ENCODE measurements at places on chromosomes 3 and 15.

DNA sequence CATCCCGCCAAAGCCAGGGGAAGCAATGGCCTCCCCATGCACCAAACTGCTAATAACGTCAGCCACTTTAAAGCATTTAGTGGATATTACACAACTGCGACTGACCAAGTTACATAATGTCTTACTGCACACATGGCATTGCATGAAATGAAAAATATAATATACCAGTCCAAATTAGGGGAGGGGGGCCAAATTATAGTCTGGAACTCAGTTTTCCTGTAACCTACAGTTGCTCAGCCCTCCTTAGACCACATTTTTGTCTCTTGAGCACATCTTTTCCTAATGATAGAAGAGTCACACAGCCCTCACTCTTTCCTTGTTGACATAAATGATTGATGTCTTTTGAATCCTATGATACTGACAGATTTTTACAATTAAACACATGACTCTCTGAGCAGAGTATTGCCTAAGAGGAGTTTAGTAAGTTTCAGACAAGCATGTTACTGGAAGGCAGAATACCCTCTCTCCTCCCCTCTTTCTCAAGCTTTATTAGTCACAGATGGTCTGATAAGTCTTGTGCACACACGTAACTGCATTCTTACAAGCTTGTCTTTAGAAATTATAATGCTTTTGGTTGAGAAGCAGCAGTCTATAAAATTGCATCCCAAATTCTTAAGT is 1.1 kb upstream of the PLD1 start:
- DNase-seq: no peak

GRCh38 chr3:193702967-193703366 is 110.0 kb downstream of the OPA1 start:
- no peak for DNase-seq

GRCh38 chr15:31214864-31215489 is 111.7 kb upstream of the KLF13 start:
- no peak for DNase-seq

DNA sequence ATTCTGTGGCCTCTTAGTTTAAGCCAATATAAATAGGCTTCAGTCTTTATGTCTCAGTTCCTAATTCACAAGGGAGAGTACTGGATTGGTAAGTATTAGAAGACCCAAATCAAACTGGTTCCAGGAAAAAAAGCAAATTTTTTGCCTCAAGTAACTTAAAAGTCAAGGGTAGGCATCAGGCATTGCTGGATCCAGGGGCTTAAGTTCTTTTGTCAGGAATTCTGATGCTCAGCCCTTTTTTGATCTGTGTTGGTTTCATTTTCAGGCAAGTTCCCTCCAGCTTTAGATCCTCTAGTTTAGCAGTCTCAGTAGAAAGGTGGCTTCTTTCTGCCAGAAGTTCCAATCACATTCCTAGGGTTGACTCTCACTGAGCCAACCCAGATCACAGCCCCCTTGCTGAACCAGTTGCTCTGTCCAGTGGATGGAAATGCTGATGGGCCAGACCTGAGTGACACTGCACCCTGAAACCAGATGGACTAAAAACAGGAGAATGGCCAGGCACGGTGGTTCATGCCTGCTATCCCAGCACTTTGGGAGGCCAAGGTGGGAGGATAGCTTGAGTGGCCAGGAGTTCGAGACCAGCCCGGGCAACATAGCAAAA is 253.5 kb downstream of the SHQ1 start:
- no peak for DNase-seq

DNA sequence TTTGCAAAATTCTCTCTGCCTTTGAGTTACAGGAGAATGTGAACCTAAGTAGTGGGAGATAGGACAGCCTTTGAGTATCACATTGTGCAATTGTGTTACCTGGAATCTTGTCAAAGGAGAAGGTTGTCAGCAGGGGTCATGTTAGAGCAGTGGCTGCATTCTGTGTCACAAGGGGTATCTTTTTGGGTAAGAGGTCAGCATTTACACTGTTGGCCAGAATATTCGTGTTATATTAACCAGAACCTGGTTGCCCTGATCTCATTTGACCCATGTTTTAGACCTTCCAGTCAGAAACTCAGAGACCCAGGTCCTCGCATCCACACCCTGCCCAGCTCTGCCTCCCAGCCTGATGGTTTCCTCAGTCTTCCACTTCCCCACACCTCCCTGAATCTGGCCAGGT is 27.3 kb downstream of the HDC start:
- DNase-seq: no peak

- DNase-seq: no peak
Observed at GRCh38 chr3:99172736-99173657, 271.5 kb upstream of the DCBLD2 start.

GRCh38 chr3:69391554-69391953 is 5.7 kb upstream of the FRMD4B start:
- no peak for DNase-seq

- DNase-seq: no peak
Observed at GRCh38 chr15:39494462-39494861, 86.4 kb upstream of the THBS1 start.

DNA sequence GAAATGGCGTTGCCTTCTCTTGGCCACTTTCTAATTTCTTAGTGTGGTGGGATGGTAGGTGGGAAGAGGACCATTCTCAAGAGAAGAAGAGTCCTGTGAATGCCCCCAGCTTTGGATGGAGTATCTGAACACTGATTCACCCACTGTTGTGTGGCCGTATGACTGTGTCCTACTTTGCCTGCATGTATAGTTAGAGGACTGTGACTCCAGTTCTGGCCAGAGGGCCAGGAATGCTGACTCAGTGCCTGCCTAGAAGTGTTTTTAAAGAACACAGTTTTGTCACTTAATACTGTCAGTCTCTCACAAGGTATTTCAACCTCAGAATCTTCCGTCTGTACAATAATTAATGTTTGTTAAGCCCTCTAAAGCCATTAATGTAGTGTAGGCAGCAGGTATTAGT is 2.1 kb downstream of the SEC61A1 start:
- no peak for DNase-seq

DNA sequence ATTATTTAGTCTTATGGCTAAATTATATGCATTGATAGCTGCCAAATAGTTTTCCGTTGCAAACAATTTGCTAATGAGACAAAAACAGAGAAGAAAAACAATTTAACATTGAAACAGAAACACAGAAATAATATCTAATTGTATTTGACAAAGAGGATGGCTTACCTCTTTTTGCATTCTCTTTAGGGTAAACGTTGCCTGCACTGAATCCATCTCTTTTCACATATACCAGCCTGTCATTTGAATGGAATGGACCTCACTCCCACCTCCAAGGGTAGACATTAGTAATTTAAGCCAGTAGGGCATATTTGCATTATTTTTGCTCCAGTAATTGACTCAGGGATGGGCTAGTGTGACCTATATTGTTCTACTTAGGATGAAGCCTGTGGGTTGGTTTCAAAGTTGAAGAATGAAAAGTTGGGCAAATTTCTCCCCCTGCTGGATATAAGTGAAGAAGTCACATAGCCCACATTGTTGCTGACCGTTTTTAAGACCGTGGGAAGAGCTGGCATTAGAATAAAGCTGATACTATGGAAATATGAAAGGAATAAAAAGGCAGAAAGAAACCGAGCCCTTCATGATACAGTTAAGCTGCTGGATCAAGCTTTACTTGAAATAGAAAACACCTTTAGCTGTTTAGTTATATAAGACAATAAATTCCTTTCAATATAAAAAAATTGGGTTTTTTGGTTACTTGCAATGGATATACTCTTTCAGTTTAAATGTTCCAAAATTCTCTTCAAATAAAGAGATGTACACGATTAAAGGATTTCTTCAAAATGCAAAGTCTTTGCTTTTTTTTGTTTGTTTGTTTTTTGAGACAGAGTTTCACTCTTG is 26.9 kb downstream of the PIERCE2 start:
- DNase-seq: no peak

DNA sequence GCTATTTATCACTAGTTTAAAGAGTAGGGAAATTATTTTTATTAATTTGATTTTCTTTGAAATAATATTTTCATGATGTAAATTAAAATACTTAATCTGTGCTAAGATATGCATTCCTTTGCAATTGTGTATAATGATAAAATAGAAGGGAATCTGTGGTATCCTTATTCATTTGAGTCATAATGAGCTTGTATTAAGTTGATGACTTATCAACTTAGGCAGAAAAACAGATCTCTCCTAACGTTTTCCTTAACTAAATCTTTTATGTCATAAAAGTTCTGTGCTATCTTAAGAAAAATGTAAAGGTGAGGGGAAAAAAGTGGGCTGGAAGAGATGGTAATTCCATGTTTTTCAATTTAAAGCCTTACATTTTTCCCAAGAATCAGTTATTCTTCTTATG is 1.9 kb downstream of the FGF7 start:
- DNase-seq: no peak

DNA sequence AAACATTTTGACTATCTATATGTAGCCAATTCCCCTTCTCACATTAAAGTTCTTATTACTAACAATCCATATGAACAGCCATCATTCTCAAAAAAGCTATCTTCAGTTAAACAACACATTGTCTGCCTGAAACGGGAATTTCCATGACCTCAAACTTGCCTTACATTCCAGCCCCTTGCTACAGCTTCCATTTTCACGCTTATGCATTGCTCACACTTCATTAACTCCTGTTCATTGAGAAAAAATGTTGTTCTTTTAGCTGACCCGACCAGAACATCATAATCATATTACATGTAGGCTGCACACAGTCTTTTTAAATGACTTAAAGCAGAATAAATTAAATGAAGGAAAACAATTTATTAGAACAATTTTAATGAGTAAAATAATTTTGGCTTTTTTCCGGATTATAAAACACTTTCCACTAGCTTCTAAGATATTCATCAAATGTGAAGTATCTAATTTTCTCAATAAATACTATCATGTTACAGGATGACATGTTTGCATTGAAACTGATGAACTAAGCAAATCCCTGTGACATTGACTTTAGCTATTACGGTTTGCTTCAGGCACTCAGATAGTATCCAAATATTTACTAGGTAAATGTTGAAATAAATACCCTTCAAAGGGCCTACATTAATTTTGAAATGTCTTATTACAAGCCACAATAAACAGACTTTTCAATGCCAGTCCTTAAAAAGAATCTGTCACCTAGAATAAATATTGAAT is 49.9 kb downstream of the P3H2 start:
- DNase-seq: no peak

DNA sequence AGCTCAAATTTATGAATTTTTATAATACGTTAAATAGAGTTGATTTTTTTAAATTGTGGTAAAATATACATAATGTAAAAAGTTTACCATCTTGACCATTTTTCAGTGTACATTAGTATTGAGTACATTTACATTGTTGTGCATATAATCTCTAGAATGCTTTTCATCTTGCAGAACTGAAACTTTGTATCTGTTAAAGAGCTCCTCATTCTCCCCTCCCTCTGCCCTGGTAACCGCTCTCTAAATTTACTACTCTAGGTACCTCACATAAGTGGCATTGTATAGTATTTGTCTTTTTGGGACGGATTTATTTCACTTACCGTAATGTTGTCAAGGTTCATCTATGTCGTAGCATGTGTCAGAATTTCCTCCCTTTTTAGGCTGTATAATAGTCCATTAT is 13.6 kb downstream of the TBC1D23 start:
- no peak for DNase-seq

GRCh38 chr15:100318880-100319279 is 22.9 kb downstream of the ADAMTS17 start:
- DNase-seq: no peak

DNA sequence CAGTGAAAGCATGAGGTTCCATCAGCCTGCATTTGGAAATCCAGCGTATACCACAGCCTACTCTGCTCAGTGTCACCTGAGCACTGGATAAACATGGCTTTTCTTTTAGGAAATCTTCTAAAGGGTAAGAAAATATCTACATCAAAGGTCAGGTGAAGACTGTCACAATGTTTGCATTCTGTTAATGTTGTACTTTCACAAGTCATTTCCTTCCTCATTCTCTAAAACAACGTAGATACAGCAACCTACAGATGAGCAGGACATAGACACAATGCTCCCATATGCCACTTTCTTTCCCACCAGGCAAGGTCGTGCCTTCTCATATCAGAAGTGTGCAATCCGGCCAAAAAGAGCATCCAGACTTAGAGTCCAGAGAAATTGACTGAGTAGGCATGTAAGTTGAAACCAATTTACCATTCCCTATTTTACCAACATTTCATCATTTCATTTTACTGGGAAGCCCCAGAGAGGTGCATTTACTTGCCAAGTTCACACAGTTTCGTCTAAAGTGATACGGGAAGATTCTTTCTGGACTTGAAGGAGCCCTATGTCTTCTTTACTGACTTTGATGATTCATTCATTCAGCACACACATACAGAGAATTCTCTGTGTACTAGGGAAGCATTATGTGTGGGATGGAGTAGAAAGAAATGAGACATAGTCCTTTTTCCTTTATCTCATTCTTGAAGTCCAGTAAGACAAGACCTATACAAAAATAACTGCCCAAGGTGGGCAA is 30.6 kb upstream of the LPP start:
- no peak for DNase-seq

- no peak for DNase-seq
Observed at GRCh38 chr3:32411442-32411841, 19.8 kb downstream of the CMTM7 start.

GRCh38 chr3:155064920-155065319 is 15.2 kb upstream of the MME start:
- no peak for DNase-seq

DNA sequence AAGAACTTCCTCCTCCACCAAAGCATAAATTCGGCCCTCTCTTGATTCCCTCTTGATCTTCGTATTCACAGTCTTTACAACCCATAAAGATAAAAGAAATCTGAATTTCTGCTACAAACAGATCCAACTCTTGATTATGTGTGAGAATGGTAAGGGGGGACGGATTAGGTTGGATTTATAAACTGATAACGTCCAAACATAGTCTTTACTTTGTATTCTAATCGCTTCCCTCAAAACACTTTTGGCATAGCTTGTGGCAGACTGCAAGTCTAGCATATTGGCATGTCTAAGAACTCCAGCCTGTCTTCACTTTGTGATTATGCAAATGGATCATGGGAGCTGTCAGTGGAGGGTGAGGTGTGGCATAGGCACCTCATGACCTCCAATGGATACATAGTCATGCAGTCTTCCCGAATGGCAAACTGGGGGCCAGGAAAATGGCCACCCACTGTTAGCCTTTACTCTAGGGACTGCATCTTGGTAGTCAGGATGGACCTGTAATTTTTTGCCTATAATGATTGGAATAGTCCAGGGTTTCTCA is 24.3 kb upstream of the GPR171 start:
- no peak for DNase-seq

- DNase-seq: no peak
Observed at GRCh38 chr15:99406716-99407487, 155.6 kb downstream of the LRRC28 start.

DNA sequence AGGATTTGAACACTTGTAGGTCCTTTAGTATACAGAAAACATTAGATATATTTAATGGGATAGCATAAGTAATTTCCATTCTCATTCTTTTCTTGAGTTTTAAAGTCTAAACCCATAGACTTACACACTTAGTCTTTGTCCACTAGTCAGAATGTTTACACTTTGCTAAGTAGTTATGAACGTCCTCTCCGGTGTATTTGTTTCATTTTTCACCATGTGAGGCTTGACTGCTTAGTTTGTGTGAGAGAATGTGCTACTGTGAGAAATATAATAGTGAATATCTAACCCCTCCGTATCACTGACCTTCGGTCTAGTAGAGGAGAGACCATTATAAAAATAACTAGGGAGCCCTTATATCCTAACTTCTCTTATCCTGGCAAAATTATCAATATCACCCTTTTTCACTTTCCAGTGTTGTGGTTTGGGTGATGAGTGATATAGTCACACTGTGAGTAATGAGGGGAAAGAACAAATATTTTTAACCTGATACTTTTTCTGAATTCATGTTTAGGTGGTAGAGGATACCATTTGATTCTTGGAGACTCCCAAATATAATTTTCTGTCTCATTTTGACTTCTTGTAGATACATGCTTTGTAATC is 122.4 kb downstream of the UBE2E2 start:
- DNase-seq: no peak

All from activated CD8-positive, alpha-beta memory T cell treated with anti-CD3 and anti-CD28 coated beads for 4 hours (primary cell).